SIG-M5 (cell line): ENCODE measurements at places on chromosomes 5 and 9.

DNA sequence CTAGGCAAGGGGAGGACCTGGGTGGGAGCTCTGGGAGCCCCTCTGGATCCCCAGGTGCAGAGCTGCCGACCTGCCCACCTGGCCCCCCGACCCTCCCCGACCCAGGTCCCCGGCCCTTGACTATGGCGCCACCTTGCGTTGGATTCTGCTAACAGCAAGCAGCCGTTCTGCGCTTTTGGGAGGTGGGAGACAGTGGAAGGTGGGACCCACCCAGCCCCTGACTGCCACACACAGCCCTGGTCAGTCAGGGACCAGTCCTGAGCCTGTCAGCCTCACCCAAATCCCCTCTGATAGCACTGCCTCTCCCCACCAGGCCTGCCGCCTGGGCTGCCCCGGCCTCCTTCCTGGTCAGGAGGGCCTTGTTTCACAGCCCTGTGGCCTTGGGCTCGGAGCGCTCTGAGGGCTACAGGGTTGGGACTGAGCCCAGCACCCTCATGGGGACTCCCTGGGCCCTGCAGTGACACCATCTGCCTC is 77.9 kb downstream of the HMCN2 start:
- DNase-seq: no peak

GRCh38 chr5:72206160-72206559 is 98.9 kb downstream of the MAP1B start:
- no peak for DNase-seq

- no peak for DNase-seq
These were observed 21.3 kb downstream of the NTNG2 start for GRCh38 chr9:132183134-132183533.

GRCh38 chr5:5192681-5193080 is 52.6 kb downstream of the ADAMTS16 start:
- no peak for DNase-seq

- DNase-seq: no peak
These were observed 54.3 kb downstream of the ZNF618 start for GRCh38 chr9:113930390-113930783.

- no peak for DNase-seq
These were observed 25.8 kb upstream of the DAP start for GRCh38 chr5:10786835-10787234.

DNA sequence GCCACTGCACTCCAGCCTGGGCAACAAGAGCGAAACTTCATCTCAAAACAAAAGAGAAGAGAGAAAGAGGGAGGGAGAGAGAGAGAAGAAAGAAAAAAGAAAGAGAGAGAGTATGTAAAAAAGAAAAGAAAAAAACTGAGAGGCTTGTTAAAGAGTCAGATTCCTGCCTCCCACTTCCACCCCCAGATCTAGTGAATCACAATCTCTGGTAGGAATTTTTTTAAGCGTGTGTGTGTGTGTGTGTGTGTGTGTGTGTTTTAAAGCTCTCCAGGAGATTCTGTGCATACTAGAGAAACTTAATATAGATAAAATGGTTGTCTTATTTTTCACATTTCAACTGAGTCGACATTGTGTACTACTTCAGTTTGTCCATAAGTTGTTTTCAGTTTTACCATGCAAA is 32.0 kb downstream of the SAR1B start:
- no peak for DNase-seq

DNA sequence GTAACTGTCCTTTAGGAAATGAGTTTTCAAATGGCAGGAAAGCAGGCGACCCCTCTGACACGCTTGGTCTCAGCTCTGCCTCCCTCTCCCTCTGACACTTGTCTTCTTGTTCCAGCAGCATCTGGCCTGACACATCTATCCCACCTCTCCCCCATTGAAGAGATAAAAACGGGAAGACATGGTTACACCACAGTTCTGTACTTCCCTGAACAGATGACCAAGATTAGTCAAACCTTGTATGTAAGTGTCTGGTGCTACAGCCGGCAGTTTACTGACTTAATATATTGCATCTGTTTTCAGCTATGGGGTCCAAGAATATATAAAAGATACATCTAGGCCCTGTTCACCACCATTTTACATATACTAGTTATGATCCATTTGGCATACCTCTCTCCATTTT is 29.6 kb upstream of the MLLT3 start:
- DNase-seq: no peak

DNA sequence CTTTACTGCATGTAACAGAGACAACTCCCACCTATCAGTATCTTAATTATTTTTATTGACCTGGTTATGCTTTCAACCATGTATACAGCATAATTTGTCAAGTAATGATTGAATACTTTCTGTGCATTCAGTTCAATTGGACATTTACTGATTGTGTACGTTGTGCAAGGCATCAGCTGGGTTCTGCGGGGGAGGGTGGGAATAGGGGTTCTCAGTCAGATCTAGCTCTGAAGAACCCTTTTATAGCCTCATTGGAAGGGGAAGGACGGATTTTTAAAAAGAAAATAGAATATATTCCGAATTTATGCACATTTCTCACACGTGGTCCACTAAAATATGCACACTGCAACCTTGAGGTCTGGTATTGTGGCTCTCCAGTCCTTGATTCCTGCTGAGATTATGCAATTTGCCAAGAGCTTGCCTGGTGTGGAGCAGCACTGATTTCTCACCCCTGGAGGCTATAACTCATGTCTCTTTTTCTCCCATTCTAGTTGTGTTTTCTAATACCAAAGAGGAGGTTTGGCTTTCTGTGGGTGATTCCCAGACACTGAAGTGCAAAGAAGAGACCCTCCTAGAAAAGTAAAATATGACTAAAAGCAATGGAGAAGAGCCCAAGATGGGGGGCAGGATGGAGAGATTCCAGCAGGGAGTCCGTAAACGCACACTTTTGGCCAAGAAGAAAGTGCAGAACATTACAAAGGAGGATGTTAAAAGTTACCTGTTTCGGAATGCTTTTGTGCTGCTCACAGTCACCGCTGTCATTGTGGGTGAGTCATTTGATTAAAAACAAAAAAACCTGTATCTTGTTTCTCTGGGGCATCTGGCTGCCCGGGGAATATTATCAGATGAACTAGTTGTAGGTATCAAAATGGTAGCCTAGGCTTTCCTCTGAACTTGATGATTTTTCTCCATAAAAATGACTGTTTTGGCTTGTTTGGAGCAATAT is 1.7 kb downstream of the SLC1A3 start:
- DNase-seq: no peak

- no peak for DNase-seq
These were observed 84.9 kb upstream of the SHB start for GRCh38 chr9:38153910-38154291.

- DNase-seq: no peak
These were observed 72.1 kb upstream of the BRINP1 start for GRCh38 chr9:119441338-119441737.

- no peak for DNase-seq
These were observed 76.3 kb downstream of the MUSK start for GRCh38 chr9:110744715-110745384.

DNA sequence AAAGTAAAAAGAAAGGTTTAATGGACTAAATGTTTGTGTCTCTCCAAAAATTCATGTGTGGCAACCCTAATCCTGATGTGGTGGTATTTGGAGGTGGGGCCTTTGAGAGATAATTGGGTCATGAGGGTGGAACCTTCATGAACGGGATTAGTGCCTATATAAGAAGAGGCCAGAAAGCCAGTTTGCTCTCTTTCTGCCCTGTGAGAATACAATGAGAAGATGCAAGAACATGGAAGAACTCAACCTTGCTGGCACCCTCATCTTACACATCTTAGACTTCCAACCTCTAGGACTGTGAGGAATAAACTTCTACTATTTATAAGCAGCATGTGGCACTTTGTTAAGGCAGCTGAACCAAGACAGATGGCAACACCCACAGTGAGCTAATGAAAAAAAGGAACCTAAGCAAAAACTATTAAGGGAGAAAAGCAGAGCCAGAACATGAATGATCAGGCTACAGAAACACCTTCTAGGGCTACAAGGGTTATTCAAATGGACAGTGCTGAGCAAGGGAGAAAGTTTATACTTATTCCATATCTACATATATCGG is 159.5 kb downstream of the PLK2 start:
- no peak for DNase-seq
